ENCODE measurements at places on chromosomes 2 and 18. TPM values are rescaled to one million over a fixed set of nuclear protein-coding genes. Genes with fewer than 3 reads are reported as not detected.

- DNase-seq = no peak
Measured at GRCh38 chr2:43178602-43179542, 47.5 kb downstream of the ZFP36L2 start.

SP140 gene
- 42.7 TPM for total RNA-seq

SCYGR3 gene
- not detected for total RNA-seq

CYBRD1 gene
- 0.35 TPM for total RNA-seq

DNAH7 gene
- total RNA-seq = 0.18 TPM
